ENCODE measurements at places on chromosomes 6 and 20.

DNA sequence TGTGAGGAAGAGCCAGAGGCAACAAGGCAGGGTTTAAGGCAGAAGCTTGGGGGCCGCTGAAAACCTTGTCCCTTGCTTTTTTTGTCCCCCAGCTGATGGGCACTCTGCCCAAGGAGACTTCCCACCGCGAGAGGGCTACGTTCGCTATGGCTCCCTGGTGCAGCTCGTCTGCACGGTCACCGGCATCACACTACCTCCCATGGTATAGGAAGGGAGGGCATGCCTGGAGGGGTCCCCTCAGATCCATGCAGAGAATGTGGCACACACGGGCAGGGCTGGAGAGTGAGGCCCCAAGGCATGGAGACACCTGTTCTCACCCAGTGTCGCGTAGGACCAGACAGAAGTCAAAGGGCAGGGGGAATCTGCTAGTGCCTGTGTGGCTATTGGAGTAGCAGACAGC, 5.8 kb upstream of the MATN4 start:
- DNase-seq = no peak

DNA sequence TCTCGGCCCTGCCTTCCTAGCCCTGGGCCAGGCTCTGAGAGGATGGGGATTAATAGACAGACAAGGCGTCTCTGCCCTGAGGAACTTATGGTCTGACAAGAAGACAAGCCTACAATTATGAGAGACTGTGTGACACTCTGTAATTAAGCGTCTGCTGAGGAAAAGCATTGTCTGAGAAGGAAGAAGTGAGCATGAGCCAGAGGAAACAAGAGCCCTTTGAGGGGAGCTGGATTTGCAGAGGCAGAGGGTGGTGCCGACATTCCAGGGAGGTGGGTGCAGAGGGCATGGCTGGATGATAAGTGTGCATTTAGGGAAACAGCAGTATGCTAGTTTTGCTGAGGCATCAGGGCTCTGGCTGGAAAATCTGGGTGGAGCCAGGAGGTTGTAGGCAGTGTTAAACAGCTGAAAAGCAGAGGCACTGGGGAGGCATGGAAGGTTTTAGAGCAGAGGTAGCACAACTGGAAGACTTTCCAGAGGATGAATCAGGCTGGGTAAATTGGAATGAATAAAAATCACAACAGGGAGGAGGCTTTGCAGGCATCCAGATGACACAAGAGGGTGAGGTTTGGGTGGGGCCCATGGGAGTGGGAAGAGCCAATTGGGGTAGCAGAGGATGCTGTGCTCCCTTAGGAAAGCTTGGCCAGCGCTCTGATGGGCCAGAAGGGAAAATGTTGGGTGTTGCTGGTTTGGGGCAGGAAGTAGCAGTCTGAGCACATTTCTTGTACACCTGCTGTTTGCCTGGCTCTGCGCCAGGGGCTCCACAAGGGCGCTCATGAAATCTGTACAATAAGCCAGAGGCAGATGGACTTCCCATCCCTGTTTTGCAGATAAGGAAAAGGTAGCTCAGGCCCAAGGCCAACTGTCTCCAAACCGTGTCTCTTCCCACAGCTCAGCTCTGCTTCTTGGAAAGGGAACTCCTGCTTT, 74.0 kb upstream of the MYL9 start:
- no peak for DNase-seq

DNA sequence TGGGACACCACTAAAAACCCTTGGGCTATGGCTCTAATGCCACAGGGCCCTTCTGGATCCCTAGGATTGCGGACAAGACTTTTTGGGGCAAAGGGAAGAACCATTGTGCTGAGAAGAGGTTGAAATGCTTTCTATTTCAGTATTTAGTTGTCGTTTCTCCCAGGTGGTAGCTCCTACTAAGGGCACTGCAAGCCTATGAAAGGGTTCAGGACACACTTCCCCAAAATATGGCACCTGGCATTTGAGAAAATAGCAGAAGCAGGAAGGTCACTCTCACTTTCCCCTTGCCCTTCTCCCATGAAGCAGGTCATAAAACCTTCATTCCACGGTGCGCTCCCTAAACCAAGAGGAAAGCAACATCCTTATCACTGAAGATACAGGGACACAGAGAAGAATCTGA, 125.4 kb upstream of the GPR6 start:
- no peak for DNase-seq

DNA sequence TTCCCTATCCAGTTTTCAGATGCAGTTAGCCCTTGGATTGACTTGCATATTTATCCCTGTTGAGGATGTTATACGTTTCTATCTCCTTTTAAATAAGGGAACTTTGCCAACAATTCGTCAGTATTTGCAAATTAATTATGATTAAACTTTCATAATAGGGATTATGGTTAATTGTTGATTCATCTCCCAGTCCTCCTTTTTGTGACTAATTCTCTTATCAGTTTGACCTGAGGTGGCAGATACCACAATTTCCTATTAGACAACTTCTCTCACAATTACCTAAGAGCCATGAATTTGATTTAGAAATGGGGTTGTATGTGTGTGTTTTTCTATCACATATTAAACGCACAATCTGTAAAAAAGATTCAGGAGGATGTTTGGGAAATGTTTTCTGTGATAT, 172.9 kb downstream of the LAMA2 start:
- DNase-seq = no peak

DNA sequence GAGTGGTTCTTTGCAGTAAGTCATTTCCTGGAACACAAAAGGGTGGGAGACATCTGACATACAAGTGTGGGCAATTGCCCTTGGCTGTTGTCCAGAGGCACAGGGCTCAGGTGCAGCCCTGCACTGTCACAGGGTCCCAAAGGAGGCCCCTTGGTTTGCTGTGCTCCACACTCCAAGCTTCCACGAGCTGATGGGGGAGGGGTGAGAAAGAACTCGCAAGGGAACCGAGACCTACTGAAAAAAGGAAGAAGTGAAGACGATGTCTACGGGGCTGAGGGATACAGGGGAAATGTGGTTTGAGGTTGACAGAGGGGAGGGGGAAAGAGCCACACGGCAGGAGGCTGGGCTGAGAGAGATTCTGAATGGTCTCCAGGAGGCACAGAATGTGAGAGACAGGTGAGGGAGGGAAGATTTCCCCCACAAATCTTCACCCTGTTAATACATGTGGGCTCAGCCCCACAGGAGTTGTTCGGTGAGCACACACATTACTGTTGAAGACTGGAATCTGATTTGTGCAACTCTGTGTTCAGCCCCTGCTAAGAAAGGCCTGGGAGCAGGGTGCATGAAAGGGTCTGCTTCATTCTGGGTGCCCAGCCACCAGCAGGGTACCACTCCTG, 123.4 kb downstream of the LY86 start:
- no peak for DNase-seq

DNA sequence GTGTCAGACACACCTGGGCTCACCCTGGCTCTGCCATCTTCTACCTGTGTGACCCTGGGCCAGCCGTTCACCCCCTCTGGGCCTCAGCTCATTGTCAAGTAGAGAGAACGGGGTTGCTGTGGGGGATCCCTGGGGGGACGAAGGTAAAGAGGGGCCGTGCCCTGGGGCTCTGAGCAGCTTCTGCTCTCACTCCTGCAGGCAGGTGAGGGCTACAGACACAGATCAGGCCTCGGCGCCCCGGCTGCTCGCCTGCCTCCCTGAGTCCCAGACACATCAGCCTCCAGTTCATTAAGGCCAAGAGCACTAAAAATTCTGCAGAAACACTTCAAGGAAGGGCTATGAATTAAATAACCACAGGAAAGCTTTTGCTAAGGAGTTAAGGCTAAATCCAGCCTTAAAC, 394.4 kb downstream of the CDH4 start:
- DNase-seq = no peak

DNA sequence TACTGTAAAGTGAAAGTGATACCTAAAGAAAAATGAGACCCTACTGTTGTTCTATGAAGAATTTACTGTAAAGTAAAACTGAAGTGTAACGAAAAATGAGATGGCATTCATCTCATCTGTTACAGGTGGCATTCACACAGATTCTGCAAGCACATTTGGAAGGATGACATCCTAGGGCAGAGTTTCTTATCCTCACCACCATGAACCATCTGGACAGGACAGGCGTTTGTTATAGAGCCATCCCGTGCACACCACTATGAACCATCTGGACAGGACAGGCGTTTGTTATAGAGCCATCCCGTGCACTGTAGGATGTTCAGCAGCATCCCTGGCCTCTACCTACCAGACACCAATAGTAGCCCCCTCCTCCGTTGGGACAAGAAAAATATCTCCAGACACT, 294.8 kb downstream of the GMDS start:
- DNase-seq = no peak

DNA sequence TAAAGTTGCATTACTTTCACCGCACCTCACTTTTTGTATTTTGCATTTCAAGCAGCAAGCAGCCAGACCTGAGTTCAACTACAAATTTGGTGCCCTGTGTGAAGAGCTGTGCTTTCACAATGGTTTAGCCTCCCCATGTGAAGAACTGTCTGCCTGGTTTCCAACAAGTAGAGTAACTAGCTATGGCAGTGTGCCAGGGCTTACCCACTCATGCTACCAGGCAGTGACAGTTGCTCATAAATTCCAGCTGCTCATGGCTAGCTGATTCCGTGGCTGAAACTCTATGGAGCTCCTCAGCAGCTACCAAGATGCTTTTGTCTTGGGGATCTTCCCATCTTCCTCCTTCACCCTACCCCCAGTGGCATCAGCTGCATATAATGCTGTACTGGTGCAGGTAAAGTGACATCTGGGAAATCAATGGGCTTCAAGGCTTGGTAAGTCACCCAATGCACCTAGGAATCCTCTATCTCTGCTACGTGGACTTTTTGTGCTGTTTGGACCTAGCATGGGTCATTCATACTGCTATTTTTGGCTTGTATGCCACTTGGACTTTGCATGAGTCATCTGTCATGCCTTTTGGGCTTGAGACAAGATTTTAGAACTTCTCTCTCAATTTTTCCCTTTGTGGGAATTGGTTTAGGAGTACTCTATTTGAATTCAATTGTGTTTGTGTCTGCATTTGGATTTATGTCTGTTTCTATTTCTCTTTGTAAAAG, 176.5 kb upstream of the GJE1 start:
- no peak for DNase-seq

DNA sequence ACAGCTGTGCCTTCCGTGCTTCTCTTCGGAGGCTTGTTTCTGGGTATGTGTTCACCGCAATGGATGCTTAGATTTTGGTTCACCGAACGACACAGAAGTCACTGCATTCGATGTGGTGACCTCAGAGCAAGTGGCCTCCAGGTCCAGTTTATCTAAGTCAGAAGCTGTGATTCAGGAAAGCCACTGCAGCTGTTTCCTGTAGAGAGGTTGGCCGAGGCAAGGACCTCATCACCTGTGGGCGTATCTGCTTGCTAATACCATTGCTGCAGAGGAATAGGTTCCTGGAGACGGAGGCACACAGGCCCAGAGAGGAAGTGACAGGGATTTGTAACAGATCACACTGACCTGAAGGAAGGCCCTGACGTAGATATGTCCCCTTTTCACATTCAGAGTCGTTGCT, 82.7 kb downstream of the FARS2 start:
- DNase-seq = no peak

DNA sequence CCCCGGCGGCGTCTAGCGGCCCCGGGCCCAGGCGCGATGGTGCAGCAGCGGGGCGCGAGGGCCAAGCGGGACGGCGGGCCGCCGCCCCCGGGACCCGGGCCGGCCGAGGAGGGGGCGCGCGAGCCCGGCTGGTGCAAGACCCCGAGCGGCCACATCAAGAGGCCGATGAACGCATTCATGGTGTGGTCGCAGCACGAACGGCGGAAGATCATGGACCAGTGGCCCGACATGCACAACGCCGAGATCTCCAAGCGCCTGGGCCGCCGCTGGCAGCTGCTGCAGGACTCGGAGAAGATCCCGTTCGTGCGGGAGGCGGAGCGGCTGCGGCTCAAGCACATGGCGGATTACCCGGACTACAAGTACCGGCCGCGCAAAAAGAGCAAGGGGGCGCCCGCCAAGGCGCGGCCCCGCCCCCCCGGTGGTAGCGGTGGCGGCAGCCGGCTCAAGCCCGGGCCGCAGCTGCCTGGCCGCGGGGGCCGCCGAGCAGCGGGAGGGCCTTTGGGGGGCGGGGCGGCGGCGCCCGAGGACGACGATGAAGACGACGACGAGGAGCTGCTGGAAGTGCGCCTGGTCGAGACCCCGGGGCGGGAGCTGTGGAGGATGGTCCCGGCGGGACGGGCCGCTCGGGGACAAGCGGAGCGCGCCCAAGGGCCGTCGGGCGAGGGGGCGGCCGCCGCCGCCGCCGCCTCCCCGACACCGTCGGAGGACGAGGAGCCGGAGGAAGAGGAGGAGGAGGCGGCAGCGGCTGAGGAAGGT, 715 bp downstream of the SOX12 start:
- DNase-seq = no peak

GRCh38 chr6:135876058-135876457, 24.6 kb downstream of the PDE7B start:
- no peak for DNase-seq

- no peak for DNase-seq
Observed at GRCh38 chr20:45611054-45611453, 18.5 kb upstream of the WFDC10A start.

GRCh38 chr20:62368392-62368975, 1.4 kb upstream of the LAMA5 start:
- no peak for DNase-seq

DNA sequence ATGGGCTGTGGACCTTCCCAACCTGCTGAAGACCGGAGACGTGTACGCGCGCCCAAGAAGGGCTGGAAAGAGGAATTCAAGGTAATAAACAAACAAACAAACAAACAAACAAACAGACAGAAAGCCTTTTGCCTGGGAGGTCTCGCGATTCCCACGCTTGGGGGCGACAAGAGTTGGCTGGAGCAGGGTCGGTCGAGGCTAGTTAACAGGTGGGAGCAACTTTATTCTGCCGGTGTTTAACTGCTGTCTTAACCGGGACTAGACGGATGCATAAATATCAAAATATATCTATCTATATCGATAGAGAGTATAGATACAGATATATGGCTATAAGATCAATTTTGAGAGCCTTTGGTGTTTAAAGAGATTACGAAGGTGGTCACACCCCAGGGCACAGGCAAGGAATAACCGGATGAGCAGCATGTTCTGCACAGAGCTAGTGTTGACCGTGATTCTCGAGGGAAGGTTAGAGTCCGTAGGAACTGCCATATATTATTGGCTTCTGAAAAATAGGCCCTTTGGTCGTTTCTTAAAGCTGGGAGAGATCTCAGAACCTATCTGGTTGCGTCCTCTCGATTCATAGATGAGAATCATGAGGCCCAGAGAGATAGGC, 514 bp downstream of the STMND1 start:
- DNase-seq = no peak

- no peak for DNase-seq
Observed at GRCh38 chr6:125203395-125203794, 49.8 kb downstream of the TPD52L1 start.

DNA sequence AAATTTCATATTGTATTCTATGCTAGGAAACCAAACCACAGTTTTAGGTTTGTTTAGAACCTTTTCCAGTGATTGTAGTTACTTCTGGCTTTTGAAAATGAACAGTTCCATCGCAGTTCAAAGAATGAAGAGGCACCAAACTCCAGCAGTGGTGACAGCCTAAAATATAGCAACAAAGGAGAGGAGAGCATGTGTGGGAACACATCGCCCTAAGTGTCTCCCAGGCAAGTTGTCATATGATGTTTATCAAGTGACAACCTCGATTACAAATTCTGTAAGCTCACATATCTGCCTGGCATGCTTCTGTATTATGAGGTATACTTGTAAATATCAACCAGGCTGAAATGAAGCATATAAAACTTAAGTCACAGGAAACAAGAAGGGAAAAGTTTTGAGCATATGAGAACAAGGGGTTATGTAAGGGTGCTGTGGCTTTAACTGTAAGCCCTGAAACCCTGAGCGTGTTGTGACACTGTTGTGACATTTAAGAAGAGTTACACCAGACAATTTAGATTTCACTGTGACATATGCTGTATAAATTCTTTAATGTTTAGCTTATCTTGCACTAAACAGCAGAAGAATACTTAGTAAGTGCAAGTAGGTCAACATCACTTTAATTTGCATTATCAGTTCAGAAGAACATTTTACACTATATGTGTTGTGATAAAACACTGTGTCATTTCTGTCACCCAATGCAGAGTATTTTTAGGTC, 29.1 kb upstream of the FBXL4 start:
- DNase-seq = no peak

Measured in esophagus squamous epithelium (tissue), 5 donors.